ENCODE measurements at places on chromosomes 1 and 21. TPM values are rescaled to one million over a fixed set of nuclear protein-coding genes. Genes with fewer than 3 reads are reported as not detected.

GRCh38 chr1:162706003-162706402 is 73.7 kb downstream of the DDR2 start:
- no peak for DNase-seq

Gene ZFP69
- not detected for polyA plus RNA-seq

DNA sequence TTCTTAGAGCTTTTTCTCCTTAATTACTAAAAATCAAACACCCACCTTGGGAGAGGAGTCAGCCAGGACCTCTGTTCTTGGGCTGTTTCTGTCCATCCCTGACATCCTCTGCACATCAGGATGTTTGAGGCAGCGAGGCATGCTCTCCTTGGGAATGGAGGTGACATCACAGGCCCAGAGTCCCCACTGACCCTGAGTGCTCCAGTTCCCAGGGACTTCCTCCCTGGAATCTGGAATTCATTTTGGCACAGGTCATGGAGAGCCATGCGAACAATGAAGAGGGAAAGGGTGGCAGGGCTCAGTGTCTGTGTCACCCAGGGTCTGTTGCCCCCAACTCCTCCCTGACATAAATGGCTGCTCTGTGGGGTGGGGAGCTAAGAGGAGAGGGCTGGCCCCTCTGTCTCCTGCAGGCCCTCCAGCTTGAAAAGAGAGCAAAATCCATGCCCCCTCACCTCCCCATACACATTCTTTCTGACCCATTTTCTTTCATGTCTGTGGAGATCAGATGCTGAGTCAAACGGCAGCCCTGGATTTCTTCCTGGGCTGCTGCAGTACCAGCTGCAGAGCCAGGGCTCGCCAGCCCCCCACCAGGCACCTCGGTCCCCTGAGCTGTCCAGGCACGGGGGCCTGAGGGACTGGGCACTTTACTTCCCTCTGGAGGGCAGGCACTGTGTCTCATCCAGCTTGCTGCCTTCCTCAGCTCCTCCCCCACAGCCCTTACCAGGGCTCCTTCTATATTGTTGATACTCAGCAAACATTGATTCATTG is 102.0 kb downstream of the NMNAT2 start:
- no peak for DNase-seq

DNA sequence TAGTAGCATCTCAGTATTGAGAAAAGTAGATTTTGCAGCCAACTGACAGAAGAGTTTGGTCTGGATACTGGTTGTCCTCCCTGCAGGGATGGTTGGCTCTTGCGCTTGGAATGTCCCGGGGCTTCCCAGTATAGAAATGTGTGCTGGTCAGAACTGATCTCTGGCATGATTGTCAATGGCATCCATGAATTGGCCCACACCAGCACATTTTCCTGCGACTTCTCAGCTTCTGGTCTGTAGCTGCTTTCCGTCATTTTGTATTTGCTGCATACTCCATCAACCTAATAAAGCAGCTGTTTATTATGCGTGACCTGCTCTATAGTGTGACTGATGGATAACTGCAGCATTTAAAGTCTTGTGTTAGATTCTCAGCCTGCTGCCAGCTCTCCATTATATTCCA is 203.7 kb downstream of the S1PR1 start:
- DNase-seq, result no peak

Gene F13B
- polyA plus RNA-seq, result 0.33 TPM
